Bladder microvascular endothelial cell (primary cell): ENCODE measurements at places on chromosomes 1 and 21. TPM values are rescaled to one million over a fixed set of nuclear protein-coding genes. Genes with fewer than 3 reads are reported as not detected.

Gene REG4
- not detected in 2 replicates for total RNA-seq

Gene FAM110D
- total RNA-seq = 3.1 and 7.9 TPM in 2 replicates

Gene MEX3A
- 2.4 and 12.2 TPM in 2 replicates for total RNA-seq

Gene COL8A2
- total RNA-seq = 0.16 and 1.8 TPM in 2 replicates
